CD4-positive, alpha-beta T cell treated with Interleukin-2 at 100 ng/mL for 4 hours (primary cell): ENCODE measurements at places on chromosomes 1 and 21.
A peak's percentile ranks its signal among the peaks of the same experiment; 100 is the strongest.

GRCh38 chr1:243489158-243489527, 233.3 kb downstream of the SDCCAG8 start:
- DNase-seq = no peak

DNA sequence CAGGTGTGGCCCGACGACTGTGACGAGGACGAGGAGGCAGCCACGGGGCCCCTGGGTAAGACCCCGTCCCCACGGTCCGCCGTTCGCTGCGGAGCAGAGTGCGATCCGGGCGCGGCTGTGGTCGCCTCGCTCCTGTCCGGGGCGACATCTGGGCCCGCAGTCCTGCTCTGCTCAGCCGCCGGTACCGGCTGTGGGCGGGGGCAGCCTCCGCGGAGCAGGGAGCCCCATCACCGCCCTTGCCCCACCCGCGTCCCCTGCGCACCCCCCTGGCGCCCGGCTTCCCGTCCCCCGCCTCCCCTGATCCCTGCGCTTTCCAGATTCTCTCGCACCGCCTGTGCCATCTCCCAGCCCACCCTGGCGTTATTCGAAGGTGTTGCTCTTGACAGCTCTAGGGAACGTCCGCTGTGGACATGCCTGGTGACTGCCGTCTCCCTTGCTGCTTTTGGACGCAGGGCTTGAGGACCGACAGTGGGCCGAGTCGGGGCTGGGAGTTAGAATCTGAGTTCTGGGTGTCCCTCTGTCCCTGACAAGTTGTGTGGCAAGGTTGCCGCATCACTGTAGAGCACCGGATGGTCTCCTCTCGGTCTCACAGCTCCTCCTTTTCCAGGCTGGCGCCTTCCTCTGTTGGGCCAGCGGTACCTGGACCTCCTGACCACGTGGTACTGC, 596 bp downstream of the TOR3A start:
- DNase-seq = peak; percentile 10

DNA sequence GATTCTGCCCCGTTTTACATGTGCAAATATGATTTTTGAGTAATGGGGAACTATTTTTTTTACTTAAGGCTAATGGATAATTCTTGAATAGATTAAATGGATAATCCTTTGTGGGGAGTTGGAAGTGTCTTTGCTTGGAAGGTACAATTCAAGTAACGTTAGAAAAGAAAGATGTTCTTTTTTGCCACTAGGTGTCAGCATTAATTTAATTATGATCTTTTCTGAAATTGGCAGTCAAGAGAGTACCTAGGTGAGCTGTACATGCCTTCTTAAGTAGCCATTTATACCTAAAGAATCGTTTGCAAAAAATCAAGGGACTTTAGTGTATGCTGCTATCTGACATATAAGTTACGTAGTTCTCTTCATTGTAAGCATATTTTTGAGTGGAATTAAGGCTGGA, 2.2 kb downstream of the FBXO28 start:
- DNase-seq = peak; percentile 57

- no peak for DNase-seq
These were observed 204.2 kb upstream of the PLD5 start for GRCh38 chr1:242728696-242729095.

GRCh38 chr1:36920801-36921405, 113.4 kb downstream of the GRIK3 start:
- DNase-seq = no peak

DNA sequence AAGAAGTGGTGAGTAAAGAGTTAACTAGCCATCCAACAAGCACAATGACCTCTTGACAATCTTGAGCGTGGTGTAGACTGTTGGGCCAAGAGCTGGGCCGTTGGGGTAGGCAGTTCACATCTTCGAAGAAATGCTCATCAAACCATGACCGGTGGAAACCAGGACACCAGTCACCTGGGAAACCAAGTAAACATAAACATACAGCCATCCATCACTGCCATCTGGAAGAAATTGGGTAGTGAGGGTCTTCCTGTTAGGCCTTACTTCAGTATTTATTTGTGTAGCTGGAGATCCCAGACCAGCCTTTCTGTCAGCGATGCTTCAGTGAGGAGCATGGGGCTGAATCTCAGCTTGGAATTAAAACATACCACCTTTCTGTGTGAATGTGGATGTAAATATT, 108.1 kb upstream of the HAO2 start:
- DNase-seq = no peak

DNA sequence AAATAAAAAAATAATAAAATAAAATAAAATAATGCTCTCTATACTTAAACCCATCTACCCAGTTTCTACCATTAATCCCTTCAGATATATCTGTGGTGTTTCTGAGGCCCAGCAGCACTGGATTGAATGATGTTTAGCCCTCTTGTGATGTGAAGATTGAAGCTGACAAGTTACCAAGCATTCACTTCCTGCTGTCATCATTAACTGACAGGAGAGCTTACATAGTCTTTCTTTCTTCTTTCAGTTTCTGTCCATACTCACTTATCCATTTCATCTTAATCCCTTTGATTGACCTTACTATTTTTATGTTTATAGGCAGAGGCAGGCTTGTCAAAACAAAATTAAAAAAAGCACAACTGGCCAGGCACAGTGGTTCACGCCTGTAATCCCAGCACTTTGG, 38.8 kb upstream of the PGD start:
- no peak for DNase-seq

GRCh38 chr1:229035054-229035747, 235.7 kb upstream of the RAB4A start:
- peak; percentile 8 for DNase-seq

DNA sequence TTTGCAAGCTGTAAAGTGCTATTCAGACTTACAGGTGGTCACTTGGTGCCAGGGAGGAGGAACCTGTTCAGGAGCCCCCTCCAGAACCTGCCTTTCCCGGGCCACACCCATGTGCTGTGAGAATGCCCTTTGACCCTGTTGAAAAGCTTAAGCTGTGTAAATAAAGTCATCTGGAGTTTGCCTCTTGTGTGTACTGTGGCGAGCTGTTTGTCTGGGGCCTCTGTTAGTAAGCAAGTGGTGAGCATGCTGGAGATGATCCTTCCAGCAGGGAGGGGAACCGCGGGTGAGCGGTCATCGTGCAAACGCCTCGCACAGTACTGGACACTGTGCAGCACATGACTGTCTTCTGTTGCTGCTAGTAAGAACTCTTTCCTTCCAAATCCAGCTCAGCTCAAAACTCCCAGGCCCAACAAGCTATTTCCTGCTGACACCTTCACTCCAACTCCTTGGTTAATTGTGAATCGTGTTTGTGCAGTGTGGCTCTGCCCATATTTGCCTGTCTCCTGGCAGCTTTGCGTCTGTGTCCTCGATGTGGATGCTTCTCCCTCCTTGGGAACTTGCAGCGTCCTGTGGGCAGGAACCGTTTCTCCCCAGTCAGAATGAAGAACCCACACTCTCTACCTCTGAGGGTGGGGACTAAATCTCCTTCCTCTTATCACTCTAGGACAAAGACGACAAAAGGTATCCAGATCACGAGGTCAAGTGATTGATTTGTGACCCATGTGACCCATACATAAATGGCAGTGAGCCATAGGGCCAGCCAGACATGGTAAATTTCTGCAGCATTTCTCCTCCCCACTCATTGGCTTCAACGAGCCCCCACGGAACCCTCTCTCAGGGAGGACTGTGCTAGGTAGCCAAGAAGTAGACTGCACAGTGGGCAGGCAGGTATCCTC, 13.9 kb upstream of the BTG2 start:
- DNase-seq = no peak

DNA sequence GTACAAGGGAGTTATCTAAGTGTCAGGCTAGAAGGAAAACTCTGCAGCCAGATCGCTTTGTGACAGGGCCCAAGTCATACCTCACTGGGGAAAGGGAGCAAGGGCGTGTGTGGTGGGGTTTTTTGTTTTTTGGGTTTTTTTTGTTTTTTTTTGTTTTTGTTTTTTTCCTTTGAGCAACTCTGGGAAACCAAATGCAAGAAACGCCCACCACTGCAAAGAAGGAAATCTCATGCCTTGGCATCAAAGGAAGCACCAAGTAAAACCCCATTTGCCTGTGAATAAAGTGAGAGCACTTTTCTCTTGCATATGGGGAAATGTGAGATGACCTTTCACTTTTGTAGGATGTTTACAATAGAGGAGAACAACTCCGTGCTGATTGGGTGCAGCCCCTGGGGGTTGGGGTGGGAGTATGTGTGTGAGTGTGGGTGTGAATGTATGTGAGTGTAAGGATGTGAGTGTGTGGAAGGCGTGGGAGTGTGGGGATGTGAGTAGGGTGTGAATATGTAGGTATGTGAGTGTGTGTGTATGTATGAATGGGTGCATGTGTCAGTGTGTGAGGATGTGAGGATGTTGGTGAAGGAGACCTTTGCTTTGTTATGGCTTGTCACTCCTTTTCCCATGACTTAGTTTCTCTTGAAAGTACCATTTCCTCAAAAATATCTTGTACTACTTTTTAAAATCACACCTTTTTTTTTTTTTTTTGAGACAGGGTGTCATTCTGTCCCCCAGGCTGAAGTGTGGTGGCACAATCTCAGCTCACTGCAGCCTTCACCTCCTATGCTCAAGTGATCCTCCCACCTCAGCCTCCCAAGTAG, 34.6 kb downstream of the IL12RB2 start:
- DNase-seq = peak; percentile 22

DNA sequence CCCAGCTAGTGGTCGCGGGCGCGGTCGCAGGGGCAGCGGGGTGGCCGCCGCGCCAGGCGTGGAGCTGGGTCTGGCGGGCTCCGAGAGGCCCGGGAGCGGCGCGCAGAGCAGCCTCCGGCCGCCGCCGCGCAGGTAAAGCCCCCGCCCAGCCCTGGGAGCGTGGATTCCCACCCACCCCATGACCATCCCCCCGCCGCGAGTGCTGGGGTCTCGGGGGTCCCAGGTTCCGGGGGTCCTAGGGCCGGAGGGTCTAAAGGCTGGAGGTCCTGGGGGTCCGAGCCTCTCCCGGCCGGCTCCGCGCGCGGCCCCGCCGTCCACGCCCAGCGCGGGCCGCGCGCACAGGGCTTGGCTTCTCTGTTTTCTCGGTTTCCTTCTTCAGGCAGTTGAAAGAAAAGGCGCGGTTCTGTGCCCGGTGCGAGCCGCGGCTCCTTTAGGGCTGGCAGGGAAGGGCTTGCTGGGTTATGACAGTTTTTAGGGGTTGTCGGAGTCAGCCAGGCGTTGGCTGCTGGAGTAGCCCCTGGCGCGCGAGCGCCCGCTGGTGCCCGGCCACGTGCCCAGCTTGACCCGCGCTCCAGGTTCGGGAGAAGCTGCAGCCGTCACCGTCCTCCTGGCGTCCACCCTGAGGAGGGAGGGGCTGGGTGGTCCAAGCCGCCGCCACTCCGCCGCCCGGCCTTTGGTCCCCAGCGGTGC, 359 bp downstream of the LRRC3 start:
- DNase-seq = peak; percentile 29

GRCh38 chr1:82197606-82198005, 396.9 kb downstream of the ADGRL2 start:
- DNase-seq = no peak

DNA sequence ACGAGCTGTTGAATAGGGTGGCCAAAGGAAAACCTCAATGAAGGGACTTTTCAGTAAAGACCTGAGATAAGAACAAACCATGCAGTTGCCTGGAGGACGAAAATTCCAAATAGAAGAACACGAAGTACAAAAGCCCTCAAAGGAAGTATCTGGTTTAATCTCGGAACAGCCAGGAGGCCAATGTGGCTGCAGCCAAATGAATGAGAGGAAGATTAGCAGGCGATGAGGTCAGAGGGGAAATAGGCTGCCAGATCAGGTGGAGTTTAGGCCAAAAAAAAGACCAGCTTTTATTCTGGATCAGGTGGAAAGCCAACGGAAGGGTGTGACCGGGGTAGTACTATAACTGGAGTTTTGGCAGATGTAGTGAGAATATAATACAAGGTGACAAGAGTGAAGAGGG, 43.7 kb downstream of the SRSF11 start:
- no peak for DNase-seq
